Effector memory CD8-positive, alpha-beta T cell (primary cell): ENCODE measurements at places on chromosomes 1 and 21.

- no peak for DNase-seq
Observed at GRCh38 chr1:88293691-88294190, 390.3 kb upstream of the PKN2 start.

DNA sequence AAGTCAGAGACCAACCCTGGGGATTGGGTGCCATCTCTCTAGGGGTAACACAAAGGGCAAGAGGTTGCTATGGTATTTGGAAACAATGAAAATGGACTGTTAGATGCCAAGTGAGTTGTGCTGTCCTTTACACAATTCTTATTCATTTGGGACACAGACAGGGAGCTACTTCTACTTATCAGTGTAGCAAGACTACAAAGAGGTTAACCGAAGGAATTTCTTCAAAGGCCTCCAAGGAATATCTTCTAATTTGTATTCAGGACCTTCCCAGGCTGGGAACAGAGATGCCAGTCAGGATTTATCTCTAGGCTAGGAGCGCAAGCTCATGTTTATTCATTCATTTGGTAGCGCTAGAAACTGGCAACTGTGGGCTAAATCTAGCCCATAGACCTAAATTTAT is 2.6 kb downstream of the NAXE start:
- no peak for DNase-seq

DNA sequence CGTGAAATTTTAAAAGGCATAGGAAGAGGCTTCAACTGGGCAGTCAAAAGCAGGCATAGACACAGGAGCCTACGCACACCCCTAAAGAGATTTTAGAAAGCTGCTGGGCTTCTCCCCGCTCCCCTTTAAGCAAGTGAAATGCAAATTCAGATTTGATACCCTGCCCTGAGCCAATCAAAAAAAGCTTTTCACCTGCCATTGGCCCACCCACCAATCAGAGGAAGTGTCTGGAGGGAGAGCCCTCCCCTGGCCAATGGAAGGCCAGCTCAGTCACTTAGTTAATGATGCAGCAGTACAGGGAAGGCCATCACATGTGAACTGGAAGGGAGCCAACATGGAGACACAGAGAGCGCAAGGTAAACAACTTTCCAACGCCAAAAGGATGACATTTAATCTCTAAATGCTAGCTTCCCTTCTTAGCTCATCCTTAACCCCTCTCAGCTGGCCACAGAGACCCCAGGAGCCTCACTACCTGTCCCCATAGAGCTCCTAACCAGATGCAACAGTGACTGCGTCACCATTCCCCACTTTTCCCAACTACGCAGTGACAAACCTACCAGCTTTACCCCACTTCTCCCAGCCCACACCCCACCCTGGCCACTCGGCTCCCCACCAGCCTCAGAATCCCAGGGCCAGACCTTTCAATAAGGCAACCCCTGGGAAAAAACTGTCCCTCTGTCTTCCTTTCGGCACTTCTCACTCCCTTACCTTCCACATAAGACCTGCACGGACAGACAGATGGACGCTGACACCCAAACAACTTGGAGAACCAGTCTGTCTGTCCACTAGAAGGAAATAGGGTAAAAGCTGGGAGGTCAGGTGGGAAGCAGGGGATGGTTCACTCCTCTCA is 71.0 kb downstream of the CD46 start:
- peak; percentile 36 for DNase-seq

DNA sequence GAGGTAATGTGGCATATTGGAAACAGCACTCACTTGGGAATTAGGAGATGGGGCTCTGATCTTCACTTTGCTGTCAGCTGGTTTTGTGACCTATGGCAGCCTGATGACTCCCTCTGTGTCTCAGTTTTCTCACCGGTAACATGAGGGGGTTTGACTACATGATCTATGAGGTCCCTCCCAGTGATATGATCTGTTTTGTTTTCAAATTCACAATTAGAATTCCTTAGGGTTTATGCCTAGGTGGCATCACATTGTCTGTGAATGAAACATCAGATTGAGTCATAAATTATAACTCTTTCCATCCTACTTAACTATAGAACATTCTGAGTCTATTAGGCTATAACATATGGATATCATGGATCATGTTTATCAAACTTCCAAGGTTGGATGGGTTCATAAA is 386.6 kb downstream of the PTBP2 start:
- DNase-seq: no peak

- no peak for DNase-seq
Observed at GRCh38 chr1:185401019-185401418, 84.0 kb upstream of the IVNS1ABP start.

- no peak for DNase-seq
Observed at GRCh38 chr1:189821833-189822232, 655.8 kb downstream of the BRINP3 start.

DNA sequence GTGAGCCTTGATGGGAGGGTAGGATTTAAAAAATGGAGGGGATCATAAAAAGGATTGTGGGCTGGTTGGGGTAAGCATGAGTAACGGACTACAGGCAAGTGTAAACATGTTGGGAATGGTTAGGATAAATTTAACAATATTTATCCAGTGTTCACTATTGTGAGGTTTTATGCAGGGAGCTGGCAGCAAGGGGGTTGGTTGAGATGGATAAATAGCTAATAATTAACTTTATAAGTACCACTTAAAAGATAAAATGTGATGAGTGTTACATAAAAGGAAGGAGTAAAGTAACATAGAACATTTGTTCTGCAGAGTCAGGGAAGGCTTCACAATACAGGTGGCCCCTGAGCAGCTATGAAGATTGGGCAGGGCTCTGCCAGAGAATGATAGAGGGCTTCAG is 109.0 kb downstream of the NGF start:
- no peak for DNase-seq

GRCh38 chr1:77781683-77782082 is 2.2 kb downstream of the MIGA1 start:
- DNase-seq: no peak

DNA sequence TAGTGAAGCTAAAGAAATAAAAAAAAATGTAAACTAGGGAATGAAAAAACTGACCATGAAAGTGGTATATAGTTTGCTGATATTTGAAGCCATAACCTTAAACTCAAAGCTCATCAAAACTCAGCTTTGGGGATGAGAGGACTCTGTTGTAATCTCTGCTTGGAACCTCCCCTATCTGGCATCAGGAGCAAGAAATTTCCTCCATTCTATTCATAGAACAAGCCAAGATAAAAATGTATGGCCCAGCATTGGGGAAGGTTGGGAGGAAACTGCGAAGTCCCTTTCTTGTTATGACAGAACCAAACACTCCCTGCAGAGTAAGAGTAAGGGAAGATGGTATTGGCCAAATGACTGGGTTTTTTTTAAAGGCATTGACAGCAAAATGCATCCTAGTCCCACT is 35.6 kb downstream of the MCOLN2 start:
- no peak for DNase-seq

- no peak for DNase-seq
Observed at GRCh38 chr1:116676291-116676690, 8.8 kb upstream of the IGSF3 start.

- no peak for DNase-seq
Observed at GRCh38 chr1:4085546-4085945, 185.5 kb upstream of the C1orf174 start.

- DNase-seq: no peak
Observed at GRCh38 chr1:52952112-52952511, 25.0 kb downstream of the SCP2 start.

DNA sequence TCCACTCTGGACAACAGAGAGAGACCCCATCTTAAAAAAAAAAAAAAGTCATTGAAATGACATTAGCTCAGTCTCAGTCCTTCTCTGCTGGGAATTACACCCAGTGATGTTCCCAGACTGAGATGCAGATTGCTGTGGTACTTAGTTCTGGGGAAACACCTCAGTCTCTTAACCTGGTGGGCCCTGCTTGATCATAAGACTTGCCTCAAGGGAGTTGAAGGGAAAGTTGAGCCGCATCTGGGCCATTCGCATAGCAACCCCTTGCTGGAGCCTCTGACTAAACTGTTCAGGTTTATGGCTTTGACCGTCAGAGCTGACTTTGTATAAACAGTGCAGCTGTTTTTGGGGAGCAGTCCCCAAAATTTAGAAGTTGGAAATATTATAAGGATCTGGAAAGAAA is 13.4 kb downstream of the FCRL4 start:
- no peak for DNase-seq

GRCh38 chr1:199287647-199288046 is 648.8 kb downstream of the PTPRC start:
- no peak for DNase-seq

DNA sequence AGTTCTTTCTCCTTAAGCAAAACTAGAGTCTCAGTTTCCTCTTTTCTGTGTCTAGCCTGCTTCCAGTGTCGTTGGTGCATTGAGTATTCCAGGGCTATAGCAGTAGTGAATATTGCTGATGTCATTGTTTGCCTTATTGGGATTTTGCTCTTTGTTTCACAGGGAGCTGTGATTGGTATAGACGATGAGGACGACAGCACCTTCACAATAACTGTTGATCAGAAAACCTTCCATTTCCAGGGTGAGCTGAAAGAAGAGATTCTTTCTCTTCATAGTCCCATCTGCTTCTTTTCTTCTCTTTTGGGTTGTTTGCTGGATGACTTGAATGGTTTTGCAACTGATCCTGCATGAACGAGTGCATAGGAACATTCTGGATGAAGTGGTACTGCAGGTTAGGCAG is 52.4 kb downstream of the OSBPL9 start:
- no peak for DNase-seq

GRCh38 chr1:84956097-84956496 is 40.8 kb downstream of the MCOLN2 start:
- DNase-seq: no peak

DNA sequence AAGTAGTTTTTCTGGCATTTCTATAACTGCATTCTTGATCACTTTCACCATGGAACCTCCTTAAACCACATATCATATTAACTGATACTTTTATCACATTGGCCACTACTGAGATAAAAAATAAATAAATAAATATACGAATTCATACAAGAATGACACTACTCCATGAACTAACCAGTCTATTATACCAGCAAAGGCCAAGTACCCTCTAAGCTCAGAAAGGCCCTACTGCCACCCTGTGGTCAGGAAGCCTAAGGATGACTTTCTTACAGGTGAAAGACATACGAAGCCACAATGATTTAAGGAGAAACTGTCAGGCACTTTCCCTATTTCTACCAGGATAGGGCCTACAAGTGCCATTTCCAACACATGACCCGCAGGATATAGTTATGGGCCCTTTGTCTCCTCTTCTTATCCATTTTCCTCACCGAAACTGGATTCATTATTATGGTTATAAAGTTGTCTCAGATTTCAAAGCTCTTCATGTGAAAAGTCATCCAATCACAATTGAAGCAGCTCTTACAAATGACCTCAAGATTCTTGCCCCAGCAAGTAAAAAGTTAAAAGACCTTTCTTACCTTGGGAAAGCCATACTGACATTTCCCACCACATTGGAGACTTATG is 23.9 kb downstream of the DNAJC8 start:
- peak; percentile 62 for DNase-seq

DNA sequence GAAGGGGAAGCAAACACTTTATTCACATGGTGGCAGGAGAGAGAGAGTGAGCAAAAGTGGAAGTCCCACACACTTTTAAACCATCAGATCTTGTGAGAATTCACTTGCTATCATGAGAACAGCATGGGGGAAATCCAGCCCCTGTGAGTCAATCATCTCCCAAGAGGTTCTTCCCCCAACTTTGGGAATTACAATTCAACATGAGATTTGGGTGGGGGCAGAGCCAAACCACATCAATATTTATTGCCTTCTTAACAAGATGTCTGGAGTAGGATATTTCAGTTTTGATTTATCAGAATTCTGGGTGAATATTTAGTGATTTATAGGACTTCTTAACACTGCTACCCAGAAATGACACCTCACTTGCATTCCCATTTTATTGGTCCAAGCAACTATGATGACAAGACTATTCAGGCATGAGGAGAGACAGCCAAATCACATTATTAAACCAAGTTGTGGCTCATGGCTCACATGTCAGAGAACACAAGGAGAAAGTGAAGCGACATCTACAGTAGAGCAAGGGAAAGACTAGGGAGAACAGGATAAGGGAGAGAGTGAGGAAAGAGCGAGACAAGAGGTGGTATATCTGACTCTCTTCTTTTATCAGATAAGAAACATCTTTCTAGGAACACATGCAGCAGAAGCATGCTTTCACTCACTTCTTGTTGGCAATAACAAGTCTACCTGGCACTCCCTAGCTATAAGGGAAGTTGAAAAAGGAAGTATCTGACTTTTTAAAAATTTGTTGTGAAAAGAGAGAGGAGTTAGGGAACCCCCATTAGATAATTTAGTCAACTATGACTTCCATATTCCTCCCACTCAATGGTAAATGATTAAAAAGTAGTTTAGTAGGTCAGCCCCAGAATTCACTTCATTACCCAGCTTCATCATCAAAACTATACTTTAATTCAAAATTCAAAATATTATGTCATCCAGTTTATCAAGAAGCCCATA is 36.6 kb upstream of the PTPRC start:
- DNase-seq: no peak

DNA sequence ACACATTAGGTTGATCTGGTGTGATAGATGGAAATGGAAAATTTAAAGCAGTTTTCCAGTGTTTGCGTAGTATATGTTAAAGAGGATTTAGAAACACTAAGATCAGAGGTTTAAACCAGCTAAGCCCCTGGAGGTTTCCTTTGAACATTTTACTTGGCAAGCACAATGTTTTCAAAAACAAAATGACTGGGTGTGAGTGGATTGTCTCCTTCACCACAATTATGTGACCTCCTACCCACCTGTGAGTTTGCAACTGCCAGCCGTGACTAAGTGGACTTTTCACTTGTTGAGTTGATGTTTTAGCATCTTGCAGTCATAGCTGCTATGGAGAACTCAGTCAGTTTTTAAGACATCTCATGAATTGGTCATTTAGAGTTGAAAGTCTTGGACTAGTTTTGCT is 4.7 kb downstream of the CCDC190 start:
- no peak for DNase-seq

- DNase-seq: no peak
Observed at GRCh38 chr1:232766904-232767303, 38.3 kb upstream of the MAP10 start.

DNA sequence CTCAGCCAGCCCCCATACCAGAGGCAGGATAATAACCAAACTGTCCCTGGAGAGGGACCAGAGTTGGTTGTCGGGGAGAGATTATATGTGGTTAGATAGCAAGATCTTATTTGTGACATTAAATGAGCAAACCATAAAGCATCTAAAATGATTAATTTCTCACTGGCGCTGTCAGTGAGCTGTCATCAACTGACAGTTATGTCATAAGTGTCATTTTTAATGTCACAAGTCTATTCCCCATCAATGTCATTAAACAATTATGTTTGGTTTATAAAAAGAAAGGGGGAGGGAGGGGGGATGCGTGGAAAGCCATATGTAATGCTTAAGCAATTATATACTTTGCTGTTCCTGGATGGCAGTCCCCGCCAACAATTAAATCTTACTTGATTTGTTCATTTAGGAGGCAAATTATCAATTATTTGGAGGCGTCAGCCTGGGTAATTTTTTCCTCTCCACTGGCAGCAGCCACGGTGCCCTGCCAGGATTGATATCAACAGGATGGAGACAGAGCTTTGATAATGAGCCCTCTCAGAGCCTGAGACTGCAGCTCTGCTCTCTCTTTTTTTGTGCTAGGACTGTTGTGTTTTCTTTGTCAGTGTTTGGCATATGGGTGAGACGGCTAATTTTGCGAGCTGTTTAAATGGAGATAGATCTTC is 333.6 kb upstream of the CAMK1G start:
- DNase-seq: no peak

GRCh38 chr1:168964478-168964877 is 142.0 kb upstream of the ATP1B1 start:
- no peak for DNase-seq

GRCh38 chr1:6891781-6892579 is 106.7 kb downstream of the CAMTA1 start:
- DNase-seq: no peak

- DNase-seq: no peak
Observed at GRCh38 chr1:225318706-225319575, 108.9 kb downstream of the LBR start.

- DNase-seq: no peak
Observed at GRCh38 chr1:18653367-18653766, 22.7 kb downstream of the PAX7 start.
